ENCODE measurements at places on chromosomes 2 and 18. TPM values are rescaled to one million over a fixed set of nuclear protein-coding genes. Genes with fewer than 3 reads are reported as not detected.

GRCh38 chr2:10079870-10080535 is at the start of gene CYS1:
Gene CYS1, minus strand, starts transcription at chr2:10080411. Its CDS starts 188 bp downstream, at chr2:10080223.
- no peak for DNase-seq

- DNase-seq, result no peak
Measured at GRCh38 chr2:212295571-212295970, 243.0 kb downstream of the ERBB4 start.

DNA sequence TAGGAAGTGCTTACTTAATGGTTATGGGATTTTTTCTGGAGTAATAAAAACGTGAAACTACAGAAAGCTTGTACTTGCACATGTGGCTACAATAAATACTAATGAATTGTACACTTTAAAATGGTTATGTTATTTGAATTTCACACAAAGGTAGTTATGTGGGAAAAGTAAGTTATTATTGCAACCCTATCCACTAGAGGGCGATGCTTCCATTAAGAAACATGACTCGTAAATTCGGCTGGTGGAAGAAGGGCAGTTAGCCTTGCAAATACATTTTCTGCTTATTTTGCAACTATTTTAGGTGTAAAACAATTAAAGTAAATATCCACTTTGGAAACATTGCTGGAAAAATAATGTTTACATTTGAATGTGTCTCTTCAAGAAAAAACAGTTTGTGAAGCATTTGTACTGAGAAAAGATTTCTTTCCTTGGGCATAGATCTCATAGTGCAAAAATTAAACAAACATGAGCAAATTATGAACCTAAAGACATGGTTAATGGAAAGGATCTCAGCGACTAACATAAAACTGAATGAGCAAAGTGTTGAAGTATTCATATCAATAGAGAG is 68.1 kb upstream of the CSRNP3 start:
- DNase-seq, result peak; percentile 42

COL4A3 gene
- total RNA-seq, result 3.5 TPM

GRCh38 chr2:113341191-113341869 is 62.6 kb upstream of the PAX8 start:
- no peak for DNase-seq

SP140 gene
- not detected for total RNA-seq

GRCh38 chr2:124874219-124874618 is 849.1 kb downstream of the CNTNAP5 start:
- DNase-seq, result no peak

DNA sequence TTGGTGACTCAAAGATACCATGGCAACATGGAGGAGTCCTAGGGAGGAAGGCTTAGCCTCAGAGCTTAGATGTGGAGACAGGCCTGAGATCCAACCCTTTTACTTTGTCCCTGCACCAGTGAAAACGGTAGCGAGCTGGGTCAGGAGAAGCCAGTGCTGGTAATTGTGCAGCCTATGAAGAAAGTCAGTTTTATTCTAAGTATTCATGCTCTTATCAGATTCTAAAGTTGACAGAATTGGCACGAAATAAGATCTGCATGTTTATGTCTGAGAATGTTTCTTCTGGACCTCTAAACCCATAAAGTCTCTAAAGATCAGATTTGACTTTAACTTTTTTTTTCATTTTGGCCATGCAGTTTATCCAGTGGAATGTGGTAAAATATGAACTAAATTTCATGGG is 93.8 kb downstream of the SCG2 start:
- no peak for DNase-seq

CFC1 gene
- 10.5 TPM for total RNA-seq

DNA sequence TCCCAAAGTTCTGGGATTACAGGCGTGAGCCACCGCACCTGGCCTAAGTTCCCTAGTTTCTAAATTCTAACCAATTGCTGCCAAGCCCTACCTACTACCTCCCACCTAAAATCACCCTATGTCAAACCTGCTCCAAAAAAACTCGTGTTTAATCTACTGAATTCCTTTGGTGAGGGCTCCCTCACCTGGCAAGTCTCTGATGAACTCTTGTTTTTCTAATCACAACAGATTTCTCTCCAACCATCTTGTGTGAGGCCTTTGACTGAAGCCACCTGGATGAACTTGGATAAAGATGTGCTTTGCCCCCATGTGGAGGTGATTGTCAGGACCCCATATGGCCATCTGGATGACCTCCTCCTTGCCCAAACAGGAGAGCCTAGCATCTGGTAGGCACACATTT is 17.4 kb upstream of the SLC35G4 start:
- DNase-seq, result no peak

DIPK1C gene
- total RNA-seq, result not detected

DNA sequence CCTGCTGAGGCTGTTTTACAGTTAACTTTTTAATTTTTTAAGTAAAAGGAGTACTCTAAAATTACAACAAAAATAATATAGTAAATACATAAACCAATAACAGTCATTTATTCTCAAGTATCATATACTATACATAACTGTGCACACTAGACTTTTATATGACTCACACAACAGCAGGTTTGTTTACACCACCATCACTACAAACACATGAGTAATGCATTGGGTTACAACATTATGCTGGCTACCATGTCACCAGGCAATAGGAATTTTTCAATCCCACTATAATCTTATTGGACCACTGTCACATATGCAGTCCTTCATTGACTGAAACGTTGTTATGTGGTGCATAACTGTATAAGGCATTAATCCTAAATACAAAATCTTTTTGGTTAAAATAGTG is 42.5 kb downstream of the RASGRP3 start:
- DNase-seq, result no peak

KCNIP3 gene
- 5.1 TPM for total RNA-seq

SFT2D3 gene
- 22.2 TPM for total RNA-seq

DNA sequence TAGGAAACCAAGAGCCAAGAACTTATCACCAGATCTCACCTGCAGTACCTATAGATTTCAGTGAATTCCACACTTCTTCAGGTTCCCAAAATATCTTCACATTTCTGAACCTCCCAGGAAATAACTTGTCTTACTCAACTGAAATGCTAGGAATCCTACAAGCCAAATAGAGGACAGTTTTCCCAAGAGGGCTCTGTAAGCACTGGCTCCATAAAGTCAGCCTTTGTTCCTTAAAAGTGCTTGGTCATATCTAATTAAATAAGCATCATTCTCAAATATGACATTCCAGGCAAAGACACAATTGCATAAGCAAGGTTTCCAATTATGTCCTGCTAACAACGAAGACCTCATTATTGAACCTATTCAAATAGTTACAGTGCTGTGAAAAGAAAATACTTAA is 154.6 kb upstream of the MGAT5 start:
- DNase-seq, result no peak

DNA sequence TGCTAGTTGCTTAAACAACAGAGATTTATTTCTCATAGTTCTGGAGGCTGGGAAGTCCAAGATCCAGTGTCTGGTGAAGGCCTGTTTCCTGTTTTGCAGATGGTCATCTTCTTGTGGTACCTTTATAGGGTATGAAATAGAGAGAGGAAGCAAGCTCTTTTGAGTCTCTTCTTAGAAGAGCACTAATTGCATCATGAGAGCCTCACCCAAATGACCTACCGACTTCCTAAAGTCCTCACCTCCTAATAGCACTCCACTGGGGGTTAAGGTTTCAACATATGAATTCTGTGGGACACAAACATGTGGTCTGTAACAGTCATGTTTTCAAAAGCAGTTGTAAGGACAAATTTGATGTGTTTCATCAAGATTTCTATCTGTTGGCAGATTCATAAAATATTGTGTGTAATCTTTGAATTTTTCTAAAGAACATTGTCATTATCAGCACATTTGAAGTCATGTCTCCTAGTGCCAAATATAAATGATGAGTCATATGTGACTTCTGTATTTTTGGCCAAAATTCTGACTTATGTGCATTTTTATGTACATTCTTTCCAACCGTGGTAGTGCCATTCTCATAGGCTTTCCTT is 45.3 kb downstream of the CD28 start:
- DNase-seq, result no peak

OTX1 gene
- 2.2 TPM for total RNA-seq

GRCh38 chr2:147049957-147050356 is 794.9 kb upstream of the ACVR2A start:
- DNase-seq, result no peak

- no peak for DNase-seq
Measured at GRCh38 chr2:146130290-146130689, 1610.4 kb upstream of the ZEB2 start.

DNA sequence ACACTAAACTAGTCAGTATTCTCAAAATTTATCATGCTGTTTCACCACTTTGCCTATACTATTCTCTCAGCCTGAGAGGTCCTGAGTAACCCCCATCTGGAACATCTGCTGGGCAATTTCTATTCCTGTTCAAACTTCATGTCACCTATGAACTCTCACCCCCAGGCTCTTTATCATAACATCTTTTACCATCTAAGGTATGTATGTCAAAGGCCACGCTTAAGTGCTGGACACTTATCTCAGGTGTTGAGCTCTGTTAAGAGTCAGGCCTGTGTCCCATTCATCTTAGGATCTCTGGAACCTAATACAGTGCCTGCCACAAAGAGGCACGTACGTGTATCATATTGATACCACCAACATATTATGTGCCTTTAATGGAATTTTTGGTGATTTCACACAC is 4.9 kb downstream of the AAK1 start:
- no peak for DNase-seq

DNA sequence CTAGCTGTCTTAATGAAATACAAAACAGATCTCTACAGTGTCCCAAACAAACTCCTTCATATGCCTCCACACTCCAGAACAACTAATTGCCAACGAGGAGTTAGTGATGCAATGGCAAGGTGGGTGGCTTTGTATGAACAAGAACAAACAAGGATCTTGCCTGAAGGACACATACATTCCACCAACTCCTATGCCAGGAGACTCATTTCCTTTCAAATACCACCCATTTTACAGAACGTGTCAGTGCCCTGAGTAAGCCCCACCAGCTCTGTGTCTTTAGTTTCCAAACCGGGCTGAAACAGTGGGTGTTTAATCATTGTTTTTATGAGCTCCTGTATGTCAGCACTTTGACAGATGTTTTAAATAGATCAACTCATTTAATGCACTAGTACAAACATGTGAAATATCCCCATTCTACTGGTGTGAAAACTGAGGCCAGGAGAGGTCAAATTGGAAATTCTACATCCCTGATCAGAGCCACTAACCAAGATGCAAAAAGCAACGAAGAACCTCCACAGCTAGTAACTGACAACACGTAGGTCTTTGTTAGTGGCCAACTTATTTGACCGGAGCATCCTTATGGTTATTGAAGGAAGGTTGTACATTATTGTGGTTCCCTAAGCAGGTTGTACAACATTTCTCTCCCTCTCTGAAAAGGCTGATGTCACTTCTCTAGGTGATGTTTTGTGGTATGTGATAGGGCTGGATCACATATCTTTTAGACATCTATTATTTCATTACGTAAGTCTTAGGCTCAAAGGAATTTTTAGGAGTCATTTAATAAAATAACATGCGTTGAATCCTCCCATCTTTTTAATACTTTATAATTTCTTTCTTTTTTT is 534.9 kb upstream of the TNP1 start:
- DNase-seq, result no peak

DNA sequence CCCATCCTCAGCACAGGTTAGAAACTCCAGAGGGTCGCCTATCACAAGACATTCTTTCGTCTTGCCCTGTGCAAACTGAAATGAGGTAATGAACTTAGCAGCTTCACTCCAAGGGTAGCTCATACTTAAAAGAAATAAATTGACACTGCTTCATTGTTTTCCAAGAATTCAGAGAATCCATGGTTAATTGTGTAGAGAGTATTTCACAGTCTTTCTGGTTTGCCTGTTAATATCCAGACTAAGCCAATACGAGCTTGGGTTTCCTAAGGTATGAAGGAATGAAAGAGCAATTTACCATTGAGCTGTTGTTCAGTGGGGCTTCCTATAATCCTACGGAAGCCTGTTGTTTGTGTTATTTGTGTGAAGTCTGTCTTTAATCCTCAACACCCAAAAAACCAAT is 58.7 kb downstream of the FAM124B start:
- no peak for DNase-seq

SERPINE2 gene
- 158 TPM for total RNA-seq

GRCh38 chr18:79963658-79964329 is 649 bp upstream of the HSBP1L1 start:
- DNase-seq, result no peak

DNA sequence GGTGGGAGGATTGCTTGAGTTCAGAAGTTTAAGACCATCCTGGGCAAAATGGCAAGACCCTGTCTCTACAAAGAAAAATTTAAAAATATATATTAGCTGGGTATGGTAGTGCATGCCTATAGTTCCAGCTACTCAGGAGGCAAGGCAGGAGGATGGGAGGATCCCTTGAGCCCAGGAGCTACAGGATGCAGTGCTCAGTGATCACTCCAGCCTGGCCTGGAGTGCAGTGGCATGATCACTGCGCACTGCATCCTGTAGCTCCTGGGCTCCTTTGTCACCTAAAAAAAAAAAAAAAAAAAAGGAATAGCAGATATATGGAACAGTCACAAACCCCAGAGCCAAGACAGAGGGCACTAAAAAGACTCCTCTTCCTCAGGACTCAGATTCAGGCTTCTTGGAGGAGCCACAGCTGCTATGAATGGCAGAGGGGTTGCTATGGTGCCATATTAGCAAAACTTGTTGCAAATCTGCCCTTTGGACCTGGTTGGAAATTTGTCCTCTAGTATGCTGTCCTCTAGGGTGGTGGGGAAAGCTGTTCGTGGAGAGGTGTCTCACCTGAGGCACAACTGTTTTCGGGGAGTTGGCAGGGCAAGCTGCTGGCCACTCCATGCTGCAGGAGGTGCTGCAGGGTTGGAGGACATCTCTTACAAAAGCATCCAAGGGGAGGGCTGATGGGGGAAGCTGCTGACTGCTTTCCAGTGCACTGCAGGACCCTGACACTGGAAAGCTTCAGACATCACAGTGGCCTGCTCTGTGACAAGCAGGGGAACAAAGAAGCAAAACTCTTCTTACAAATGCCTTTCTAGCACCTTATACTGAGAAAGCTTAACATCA is 22.7 kb downstream of the CYP20A1 start:
- no peak for DNase-seq

DNA sequence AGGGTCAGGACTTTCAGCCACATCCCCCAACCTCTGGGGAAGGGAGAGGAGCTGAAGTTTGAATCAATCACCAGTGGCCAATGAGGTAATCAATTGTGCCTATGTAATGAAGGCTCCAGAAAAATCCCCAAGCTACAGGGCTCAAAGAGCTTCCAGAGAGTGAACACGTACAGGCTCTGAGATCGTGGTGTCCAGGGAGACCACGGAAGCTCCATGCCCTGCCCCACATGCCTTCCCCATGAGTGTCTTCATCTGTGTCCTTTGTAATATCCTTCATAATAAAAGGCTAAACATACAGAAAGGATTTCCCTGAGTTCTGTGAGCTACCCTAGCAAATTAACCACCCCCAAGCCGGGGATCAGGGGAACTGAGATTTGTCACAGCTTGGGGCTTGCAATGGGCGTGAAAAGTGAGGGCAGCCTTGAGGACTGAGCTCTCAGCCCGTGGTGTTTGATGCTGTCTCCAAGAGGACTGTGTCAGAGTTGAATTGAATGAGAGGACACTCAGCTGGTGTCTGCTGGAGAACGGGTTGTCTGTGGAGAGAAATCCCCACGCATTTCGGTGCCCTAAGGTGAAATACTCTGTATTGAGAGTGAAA is 25.5 kb upstream of the TUBB6 start:
- DNase-seq, result no peak

- no peak for DNase-seq
Measured at GRCh38 chr18:56823986-56824565, 172.9 kb downstream of the WDR7 start.

Measured in prostate gland (tissue), 2 donors.